ENCODE measurements at places on chromosomes 6 and 20.

DNA sequence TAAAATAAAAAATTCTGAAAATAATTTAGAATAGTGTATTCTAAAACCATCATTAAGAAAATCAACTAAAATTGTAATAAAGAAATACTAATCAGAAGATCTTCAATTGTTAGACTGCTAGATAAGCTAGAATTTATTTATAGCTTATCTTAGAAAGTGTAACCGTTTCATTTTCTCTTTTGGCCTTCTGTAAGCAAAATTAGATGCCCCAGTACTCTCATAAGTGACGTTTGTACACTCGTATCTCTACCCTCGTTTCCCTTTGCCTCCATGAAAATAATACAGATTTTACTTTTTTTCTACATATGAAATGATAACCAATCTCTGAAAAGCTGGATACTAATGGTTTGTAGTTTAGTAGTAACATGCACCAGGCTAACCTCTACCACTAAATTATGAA is 19.8 kb downstream of the DSE start:
- no peak for DNase-seq

GRCh38 chr6:135811644-135812526 is 39.6 kb upstream of the PDE7B start:
- no peak for DNase-seq

DNA sequence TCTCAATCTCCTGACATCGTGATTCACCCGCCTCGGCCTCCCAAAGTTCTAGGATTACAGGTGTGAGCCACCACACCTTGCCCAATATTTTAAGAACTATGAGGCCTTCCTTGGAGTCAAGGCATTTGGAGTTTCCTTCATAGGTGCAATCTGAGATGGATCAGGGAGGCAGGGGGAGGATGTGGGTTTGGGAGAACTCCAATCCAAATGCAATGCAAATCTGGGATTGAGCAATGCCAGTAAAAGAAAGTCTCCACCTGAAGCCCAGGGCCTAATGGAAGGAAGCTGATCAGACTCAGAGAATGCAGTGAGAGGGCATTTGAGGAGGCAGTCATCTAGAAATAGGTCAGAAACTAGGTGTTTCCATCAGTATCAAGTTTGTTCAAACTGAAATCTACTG is 21.2 kb downstream of the RSPH3 start:
- DNase-seq: no peak

DNA sequence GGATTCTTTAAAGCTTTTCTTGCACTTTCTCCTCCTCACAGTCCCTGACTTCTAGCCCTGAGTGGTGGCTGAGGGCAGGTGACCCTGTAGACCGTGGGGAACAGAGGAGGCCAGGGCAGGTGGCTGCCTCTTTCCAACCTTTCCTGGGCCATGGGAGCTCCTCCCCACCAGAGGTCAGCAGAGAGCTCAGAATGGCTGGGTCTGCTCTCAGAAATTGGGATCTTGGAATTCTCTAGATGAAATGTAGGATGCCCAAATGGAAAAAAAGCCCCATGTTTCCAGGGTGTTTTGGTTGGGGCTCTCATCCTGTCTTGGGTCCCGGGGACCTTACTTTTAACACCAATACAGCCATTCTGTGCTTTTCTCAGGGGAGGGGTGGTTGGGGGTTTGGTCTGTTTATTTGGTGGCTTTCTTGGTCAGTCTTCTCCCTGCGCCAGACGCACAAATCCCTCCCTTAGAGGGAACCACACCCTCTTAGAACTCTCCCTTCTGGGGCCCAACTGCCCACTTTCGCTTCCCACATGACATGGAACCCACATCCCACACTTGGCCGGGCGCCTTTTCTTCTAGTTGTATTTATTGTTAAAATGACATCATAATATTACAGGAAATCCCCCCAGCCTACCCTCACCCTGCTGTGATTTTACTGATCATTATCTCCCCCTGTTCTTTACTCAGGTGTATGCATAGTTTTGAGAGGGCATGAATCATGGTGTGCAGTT is 17.9 kb downstream of the GNAS start:
- no peak for DNase-seq

GRCh38 chr20:5656126-5656525 is 94.1 kb upstream of the SHLD1 start:
- no peak for DNase-seq

DNA sequence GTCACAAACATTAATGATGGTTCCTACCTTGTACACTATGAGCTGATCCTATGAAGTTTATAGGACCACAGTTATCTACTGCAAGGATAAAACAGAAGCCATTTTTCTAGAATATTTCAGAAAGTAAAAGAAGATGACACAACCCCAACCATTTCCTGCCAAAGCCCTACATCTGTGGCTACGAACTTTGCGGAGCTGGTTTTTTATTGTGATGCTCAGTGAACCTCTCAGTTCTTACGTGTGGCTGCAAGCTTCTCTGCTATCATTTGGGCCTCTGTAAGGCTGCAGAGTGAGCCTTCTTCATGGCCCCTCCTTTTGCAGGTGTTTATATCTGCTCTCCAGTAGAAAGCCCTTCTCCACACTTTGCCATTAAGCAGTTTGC is 17.8 kb upstream of the TAGAP start:
- DNase-seq: no peak

DNA sequence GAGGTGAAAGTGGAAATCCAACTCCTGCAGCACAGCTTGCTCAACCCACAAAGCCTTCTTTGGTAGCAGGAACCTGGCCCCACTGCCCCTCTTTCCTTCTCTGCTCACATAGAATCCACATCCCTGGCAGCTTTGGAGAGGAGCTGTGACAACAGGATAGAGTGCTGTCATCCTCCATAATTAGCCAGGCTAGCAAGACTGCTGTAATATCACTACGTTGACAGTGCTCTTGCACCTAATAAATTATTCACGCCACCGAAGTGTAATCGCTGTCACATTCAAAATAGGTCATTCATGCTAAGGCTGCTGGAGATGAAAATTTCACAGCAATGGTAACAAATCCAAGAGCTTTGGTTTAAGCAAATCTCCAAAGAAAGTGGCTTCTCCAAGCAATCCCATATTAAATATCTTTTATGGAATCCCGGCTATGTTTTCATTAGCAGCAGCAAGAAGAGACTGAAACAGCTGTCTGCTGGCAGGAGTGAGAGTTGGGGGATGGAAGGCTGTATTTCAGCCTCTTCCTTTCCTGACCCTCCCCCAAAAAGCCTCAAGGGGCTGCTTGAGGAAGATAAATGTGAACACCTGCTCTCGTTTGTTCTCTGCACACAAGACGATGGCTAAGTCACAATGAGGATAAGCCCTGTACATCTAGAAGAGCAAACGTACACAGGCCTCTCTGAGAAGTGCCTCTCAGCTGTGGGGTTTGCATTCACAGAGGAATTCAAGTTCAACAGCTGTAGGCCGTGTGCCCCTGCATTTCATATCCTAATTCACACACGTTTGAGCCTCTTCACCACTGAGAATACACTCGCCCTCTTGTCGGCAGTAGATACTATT is 16.5 kb downstream of the RIPOR2 start:
- DNase-seq: no peak

Measured in stimulated activated CD4-positive, alpha-beta T cell treated with anti-CD3 and anti-CD28 coated beads, Interleukin-12 subunit alpha, Interleukin-12 subunit beta, amount 100 ng/mL, for 48 hours (primary cell).